Right atrium auricular region (tissue), 2 donors: ENCODE measurements at places on chromosomes 11 and 22.

GRCh38 chr22:22935056-22935545 is 47.5 kb downstream of the IGLL5 start:
- DNase-seq, result no peak

DNA sequence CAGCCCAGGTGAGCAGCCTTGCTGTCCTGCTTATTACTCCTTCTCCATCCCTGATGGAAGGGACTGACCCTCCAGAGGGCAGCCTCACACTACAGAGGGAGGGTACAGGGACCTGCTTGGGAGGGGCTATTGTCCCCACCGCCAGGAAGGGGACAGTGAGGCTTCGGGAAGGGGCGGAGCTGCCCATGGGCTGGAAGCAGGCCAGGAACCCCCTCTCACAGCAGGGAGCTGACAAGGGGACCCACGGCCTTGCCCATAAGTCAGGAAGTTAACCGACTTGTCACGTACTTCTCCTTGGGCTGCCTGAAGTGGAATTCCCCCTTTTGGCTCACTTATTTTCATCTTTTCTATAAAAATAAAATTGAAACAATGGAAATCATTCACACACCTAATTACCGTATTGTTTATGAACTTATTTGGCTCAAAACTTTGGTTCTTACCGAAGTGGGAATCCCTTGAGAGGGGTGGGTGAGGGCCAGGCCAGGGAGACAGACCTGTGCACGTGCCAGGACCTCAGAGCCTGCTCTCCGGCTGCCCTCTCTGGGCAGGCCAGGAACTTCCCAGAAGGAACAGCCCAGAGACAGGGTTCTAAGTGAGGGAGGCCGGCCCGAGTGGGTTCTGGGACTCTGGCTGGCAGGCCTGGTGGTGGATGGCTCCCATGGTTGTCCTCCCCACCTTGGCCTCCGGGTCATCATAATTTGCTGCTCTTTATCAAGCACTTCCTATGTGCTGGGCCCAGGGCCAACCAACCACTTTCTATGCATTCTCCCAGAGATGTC is 5.8 kb downstream of the MGAT3 start:
- no peak for DNase-seq

- no peak for DNase-seq
These were observed 67.5 kb upstream of the PHF21B start for GRCh38 chr22:45077286-45077685.

DNA sequence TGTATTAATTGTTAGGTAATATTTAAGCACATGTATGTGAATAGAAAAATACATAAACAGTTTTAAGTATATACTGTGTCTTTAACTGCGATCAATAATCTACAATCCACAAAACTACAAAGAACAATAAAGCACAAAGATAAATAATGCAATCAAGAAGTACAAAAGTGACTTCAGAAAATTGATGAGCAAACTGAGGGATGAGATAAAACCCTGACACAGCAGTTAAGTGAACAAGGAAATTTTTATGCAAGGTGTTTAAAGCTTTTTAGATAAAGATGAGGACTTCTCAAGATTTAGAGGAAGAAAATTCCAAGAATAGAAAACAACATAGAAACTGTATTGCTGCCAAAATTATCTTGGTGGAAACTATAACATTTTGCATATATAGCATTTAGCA is 58.4 kb upstream of the ANGPTL5 start:
- no peak for DNase-seq

GRCh38 chr22:27856386-27856785 is 54.8 kb upstream of the MN1 start:
- no peak for DNase-seq

DNA sequence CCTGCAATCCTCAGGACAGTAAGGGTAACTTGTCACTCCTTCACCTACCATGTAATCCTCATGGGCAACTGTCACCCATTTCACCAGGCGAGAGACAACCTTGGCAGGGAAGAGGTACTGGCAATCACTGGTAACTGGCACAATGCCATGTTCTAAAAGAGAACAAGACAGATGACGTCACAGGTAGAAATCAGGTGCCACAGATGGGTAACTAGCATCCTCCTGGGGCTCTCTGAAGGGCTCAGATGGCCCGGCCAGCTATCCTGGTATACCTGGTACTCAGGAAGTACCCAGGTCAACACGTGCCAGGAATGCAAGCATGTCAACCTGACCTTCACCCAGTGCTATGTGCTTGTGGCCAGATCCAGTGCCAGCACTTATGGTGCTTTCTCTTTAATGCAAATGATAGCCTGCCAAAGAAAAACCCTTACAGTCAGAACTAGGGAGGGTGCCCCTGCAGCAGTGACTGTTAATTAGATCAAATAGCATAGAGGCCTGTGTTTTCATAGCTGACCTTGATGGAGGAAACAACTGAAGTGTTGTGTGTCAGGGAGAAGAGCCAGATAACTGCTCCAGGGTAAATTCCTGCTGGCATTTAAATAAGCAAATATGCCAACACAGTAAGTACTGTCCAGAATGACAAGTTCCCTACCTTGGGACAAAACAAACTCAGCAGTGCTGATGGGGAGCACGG is 36.2 kb downstream of the THOC5 start:
- no peak for DNase-seq

DNA sequence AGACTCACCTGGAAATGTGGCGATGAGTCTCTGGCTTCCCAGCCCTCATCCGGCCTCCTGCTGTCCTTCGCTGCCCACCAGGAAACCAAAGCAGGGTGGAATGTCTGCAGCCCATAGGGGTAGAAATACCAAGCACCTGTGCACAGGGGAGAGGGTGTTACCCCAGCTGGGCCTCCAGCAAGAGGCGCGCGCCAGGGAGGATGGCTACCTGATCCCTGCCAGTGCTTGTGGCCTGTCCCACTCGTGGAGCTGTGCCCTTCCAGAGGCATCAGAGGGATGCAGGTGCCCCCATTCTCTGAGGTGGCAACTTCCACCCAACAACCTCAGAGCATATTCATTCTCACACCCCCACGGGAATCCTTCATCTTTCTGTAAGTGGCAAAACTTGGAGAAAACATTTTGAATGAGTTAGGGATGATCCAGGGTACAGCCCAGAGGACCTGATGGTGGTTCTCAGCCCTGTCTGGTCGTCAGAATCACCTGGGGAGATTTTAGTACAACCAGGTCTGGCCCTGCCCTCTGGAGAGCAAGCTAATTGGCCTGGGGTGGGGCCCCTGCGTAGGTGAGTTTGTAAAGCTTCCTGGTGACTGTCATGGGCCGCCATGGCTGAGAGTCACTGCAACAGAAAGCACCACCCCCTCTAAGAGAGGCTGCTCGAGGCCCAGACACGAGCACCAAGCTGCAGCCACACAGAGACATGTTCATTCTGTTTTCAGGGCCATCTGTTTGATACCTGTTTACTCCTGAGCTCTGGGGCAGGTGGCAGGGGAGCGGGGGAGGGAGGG is 9.9 kb downstream of the SUN2 start:
- no peak for DNase-seq

DNA sequence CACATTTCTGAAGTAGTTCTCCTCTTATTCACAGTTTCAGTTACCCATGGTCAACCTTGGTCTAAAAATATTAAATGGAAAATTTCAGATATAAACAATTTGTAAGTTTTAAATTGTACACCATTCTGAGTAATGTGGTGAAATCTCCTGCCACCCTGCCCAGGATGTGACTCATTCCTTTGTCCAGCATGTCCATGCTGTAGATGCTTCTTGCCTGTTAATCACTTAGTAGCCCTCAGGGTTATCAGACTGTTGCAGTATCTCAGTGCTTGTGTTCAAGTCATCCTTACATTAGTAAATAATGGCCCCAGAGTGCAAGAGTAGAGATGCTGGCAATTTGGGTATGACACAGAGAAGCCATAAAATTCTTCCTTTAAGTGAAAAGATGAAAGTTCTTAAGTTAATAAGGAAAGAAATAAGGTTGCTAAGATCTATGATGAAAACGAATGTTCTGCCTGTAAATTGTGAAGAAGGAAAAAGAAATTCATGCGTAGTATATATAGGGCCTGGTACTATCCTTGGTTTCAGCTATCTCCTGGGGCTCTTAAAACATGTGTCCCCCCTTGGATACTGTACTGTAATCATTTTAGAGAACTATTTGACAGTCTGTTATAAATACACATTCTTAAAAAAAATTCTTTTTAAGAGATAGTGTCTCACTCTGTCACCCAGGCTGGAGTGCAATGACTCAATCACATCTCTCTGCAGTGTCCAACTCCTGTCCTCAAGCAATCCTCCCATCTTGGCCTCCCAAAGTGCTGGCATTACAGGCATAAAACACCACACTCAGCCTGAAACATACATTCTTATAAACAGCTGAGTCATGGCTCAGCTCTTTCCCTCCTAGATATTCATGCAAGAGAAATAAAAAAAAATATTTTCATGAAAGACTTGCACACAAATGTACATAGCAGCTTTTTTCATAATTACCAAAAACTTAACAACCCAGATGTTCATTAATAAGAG is 31.3 kb downstream of the MTNR1B start:
- DNase-seq, result no peak

DNA sequence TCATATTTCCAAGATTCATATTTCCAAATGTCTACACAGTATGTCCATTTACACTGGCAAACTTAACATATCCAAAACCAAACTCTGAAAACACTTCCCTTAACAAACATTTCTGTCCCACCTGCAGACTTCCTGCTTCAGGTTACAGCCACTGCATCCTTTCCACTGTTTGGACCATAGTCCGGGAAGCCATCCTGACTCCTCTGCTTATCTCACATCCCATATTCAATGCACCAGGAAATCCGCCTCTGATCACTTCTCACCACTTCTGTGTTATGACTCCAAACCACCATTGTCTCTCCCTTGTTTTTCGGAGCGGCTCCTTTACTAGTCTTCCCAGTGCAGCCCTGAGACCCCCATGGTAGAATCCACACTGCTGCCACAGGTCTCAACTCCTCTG is 30.1 kb downstream of the HIRA start:
- no peak for DNase-seq
